ENCODE measurements at places on chromosomes 5 and 9.
A peak's percentile ranks its signal among the peaks of the same experiment; 100 is the strongest.

DNA sequence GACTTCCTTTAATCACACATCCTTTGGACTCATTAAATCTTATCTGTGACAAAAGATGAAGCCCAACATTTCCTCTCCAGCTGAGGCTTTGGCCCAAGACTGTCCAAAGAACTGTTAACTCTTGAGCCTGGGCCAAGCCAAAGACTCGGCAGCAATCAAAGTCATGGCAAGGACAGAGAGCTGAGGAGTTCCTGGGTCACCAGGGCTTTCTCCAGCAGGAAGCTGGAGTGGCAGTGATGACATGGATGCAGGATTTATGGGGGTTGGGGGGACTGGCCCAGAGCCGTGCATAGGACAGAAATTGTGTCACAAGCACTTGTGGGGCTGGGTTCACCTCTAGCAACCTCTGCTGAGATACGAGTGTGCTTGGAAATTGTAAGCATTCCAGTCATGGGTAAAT, 440.3 kb downstream of the PLK2 start:
- peak; percentile 10 for DNase-seq
- no peaks in the 10 kb centered on the region for H3K36me3 ChIP-seq
- no peaks in the 10 kb centered on the region for H3K27me3 ChIP-seq

GRCh38 chr9:120362446-120362845, 217.5 kb downstream of the CDK5RAP2 start:
- H3K4me3 ChIP-seq = no peak overlapping the region
- H3K27me3 ChIP-seq = no peaks in the 10 kb centered on the region
- H3K4me1 ChIP-seq = peaks cover 4% of the 10 kb centered on the region
- no peak for DNase-seq
- no peaks in the 10 kb centered on the region for H3K36me3 ChIP-seq
- no peak overlapping the region for H3K27ac ChIP-seq

GRCh38 chr5:58797021-58797420, 214.1 kb downstream of the RAB3C start:
- H3K27me3 ChIP-seq = no peaks in the 10 kb centered on the region
- no peaks in the 10 kb centered on the region for H3K36me3 ChIP-seq
- DNase-seq = no peak
- no peak overlapping the region for H3K27ac ChIP-seq
- no peaks in the 10 kb centered on the region for H3K4me1 ChIP-seq

DNA sequence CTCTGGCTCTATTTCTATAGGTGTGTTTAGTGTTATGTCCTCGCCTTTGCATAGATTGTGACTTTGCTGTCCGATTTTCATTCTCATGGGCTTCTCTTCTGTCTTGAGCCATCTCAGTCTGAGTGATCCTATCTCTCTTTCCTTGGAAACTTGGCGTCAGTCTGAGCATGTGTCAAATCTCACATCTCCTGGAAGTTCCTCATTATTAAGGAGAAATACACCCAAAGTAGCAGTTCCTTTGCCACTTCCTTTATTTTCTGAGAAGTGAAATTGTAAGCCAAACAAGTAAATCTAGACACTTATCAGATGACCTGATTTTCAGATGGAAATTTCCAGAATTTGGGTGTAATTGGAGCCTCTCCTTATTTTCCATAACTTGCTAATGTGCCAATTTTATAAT, 126.9 kb upstream of the ANKH start:
- no peak for DNase-seq
- no peaks in the 10 kb centered on the region for H3K27me3 ChIP-seq
- H3K27ac ChIP-seq = no peak overlapping the region
- no peak overlapping the region for H3K4me3 ChIP-seq
- H3K36me3 ChIP-seq = no peaks in the 10 kb centered on the region
- no peaks in the 10 kb centered on the region for H3K4me1 ChIP-seq

DNA sequence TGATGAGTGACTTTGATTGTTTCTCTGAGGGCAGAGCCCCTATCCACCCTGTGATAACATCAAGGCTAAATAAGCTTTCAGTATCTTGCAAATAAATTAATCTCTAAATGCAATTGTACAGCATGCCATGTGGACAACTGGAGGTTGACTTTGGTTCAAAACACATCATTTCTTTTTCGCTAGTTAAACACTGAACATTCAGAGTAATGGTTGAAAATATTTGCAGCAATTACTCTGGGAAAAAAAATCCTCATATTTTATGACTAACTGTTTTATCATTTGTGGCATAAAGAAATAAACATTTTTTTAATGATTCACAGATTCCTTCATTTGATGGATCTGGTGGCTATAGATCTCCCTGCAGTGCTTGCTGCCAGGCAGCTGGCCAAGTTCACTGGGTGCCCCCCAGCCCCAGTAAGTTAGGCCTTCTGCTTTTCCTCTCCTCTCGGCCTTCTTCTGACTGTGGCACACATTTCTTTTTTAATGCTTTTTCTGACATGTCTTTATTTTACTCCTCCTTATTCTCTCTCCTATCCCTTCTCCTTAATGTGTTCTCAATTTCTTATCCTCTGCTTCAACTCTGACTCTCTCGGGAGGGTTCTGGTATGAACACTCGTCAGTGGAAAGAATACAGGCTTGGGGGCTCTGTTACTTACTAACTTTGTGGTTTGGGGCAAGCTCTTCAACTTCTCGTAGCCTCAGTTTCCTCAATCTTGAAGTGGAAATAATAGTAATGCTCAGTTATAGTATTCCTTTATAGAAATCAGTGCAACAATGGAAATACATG, 69.6 kb downstream of the ADAMTSL1 start:
- H3K27me3 ChIP-seq = no peaks in the 10 kb centered on the region
- H3K36me3 ChIP-seq = no peaks in the 10 kb centered on the region
- no peak for DNase-seq
- no peak overlapping the region for H3K27ac ChIP-seq
- no peaks in the 10 kb centered on the region for H3K4me1 ChIP-seq
- no peak overlapping the region for H3K4me3 ChIP-seq

GRCh38 chr9:108184941-108185340, 670.8 kb downstream of the ACTL7B start:
- no peak overlapping the region for H3K4me3 ChIP-seq
- no peaks in the 10 kb centered on the region for H3K36me3 ChIP-seq
- H3K27me3 ChIP-seq = no peaks in the 10 kb centered on the region
- no peak overlapping the region for H3K27ac ChIP-seq

DNA sequence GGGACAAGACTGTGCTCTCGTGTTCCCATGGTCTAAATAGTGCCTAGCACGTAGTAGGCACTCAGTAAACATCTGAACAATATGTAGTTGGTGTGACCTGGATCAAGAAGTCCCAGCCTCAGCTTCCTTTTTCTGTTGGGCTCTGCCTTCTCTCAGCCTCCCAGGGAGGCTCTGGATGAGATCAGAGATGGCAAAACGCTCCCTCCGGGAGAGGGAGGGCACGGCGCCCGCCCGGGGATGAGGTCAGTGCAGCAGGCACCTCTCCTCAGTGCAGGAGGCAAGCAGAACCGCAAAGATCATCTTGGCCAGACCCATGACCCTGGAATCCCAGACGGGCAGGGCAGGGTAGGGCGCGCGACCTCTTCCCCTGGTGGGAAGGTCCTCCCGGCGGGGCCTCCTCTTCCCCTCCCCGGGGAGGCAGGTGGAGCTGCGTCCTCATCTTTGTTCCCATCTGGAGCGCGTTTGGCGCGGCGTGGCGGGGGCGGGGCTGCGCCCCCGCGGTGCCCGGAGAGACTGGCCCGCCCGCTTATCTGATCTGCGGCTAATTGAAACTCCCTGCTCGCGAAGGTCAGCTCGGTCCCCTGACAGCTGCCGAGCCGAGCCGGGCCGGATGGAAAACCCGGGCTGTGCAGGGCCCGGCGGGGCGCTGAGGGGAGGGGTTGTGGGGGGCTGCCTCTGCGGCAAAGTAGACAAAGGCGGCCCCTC, 60.9 kb downstream of the CXXC5 start:
- H3K4me3 ChIP-seq = no peak overlapping the region
- H3K36me3 ChIP-seq = no peaks in the 10 kb centered on the region
- H3K27ac ChIP-seq = peak overlapping the region; percentile 23
- peak; percentile 70 for DNase-seq

- peaks cover 26% of the 10 kb centered on the region for H3K4me1 ChIP-seq
- peak overlapping the region; percentile 84 for H3K27ac ChIP-seq
- DNase-seq = peak; percentile 46
- no peak overlapping the region for H3K4me3 ChIP-seq
Measured at GRCh38 chr9:2466703-2467102, 154.9 kb upstream of the VLDLR start.

DNA sequence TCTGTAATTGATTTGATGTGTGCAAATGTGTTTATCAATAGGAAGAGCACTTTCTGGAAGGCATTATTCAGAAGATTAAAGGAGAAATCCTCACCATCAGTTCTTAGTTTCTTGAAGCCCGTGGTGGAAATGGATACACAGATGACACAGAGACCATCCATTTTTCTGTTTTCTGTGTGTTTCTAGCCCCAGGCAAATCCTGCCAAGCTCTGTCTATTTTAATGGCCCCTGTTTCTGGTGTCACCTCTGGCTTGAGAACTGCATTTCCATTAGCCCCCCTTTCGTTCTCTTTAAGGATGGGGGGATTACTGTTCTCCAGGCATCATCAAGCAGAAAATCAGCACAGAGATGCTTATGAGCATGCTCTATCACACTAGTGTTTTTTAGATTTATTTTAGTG, 37.3 kb downstream of the DAPK1 start:
- no peak overlapping the region for H3K4me3 ChIP-seq
- H3K27me3 ChIP-seq = no peaks in the 10 kb centered on the region
- peaks cover 7% of the 10 kb centered on the region for H3K4me1 ChIP-seq

- H3K27ac ChIP-seq = no peak overlapping the region
- DNase-seq = no peak
- H3K27me3 ChIP-seq = no peaks in the 10 kb centered on the region
- no peak overlapping the region for H3K4me3 ChIP-seq
- no peaks in the 10 kb centered on the region for H3K36me3 ChIP-seq
- H3K4me1 ChIP-seq = no peaks in the 10 kb centered on the region
Measured at GRCh38 chr5:120813551-120813950, 349.5 kb downstream of the PRR16 start.

DNA sequence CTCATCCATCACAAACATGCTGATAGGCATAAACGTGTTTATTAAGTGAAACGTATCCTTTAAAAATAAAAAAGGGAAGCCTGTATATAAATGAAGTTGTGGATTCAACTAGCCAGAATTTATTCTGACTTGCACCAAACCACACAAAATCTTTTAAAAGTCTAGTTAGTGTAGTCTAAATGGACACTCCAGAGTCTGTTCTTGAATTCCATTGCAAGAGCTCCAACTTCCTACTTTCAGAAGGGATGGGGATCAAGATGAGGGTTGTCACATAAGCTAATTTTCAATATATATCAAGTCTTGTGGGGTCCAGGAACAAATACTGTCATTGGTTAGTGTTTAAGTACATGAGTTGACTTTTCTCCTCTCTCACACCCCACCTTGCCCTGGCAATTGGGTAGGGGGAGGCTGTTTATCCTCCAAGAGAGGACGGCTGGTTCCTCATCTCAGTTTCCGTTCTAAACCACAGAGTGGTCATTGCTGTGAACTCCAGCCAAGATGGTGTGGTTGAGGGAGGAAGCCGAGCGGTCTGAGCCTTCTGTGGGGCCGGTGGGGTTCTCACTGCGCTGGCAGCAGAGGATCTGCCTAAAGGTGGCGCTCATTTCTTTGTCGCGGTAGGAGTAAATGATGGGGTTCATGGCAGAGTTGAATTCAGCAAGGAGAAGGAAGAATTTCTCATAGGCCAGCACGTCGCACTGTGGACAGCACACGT, 163.2 kb downstream of the LPAR1 start:
- peaks cover 13% of the 10 kb centered on the region for H3K4me1 ChIP-seq
- DNase-seq = peak; percentile 8
- no peaks in the 10 kb centered on the region for H3K27me3 ChIP-seq
- no peak overlapping the region for H3K4me3 ChIP-seq
- H3K27ac ChIP-seq = no peak overlapping the region

DNA sequence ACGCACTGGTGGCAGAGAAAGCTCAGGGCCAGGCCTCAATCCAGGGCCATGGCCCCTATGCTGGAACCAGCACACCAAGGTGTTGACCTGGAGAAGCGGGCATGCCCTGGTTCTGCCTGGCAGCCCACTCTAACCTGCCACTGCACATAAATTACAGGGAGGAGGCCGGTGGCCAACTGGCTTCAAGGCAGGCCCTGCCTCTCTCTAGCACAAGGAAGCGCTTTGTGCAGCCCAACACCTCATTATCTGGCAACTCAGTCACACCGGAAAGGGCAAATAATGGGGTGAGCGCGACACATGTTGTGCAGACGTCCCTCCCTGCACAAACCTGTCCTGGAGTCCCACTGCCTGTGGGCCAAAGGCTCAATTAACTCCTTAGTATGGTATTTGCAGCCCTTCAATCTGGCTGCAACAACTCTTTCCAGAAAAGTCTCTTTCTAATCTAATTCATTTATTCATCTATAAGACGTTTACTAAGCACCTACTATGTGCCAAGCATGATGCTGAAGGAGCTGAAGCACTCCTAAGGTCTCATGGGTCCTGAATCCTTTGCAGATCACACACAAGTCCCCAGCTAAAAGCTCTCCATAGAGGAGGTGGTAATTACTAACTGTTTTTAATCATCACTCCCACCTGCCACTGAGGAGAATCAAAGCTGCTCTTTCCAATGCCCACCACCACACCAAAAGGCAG, 24.9 kb downstream of the SHB start:
- H3K36me3 ChIP-seq = no peaks in the 10 kb centered on the region
- peak overlapping the region; percentile 27 for H3K27ac ChIP-seq
- H3K4me1 ChIP-seq = peaks cover 52% of the 10 kb centered on the region

DNA sequence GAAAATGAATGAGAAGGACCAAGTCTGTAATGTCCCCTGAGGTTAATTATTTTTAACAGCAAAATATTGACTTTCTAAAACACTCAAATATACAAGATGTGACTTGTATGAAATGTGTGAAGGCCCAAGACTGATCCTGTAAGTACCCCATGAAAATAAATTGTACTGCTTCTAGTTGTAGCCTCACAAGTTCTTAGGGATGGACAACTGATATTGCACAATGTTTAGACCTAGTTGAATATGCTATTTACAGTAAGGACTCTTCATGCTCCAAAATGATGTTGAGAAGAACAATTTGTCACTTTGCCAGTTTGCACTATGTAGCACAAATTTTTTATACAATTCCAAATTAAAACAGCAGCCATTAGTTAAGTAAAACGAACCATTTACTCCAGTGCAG, 139.7 kb upstream of the GDNF start:
- no peaks in the 10 kb centered on the region for H3K4me1 ChIP-seq
- no peaks in the 10 kb centered on the region for H3K27me3 ChIP-seq
- no peak overlapping the region for H3K4me3 ChIP-seq
- no peaks in the 10 kb centered on the region for H3K36me3 ChIP-seq

DNA sequence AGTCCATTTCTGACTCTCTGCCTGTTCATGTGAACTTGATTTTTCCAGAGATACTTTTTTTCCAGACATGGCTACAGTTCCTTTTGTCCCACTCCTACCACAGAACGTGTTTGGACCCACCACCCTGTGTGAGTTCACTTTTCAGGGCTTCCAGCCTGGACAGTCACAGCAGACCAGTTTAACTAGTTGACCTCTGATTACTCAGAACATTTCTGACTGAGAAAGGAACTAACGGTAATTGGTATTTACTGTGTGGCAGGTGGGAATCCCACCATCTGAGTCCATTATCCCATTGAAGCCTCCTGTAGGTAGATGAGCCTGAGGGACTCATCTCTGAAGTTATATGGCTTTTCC, 210.1 kb downstream of the GOLPH3 start:
- no peaks in the 10 kb centered on the region for H3K36me3 ChIP-seq
- H3K4me1 ChIP-seq = no peaks in the 10 kb centered on the region
- no peak overlapping the region for H3K27ac ChIP-seq
- H3K4me3 ChIP-seq = no peak overlapping the region
- no peaks in the 10 kb centered on the region for H3K27me3 ChIP-seq
- no peak for DNase-seq
